Activated T-helper 1 cell treated with anti-CD3 and anti-CD28 coated beads, Interleukin-2, amount 50 U/mL, for 16 hours (primary cell): ENCODE measurements at places on chromosomes 7 and 10.

- no peak for DNase-seq
Observed at GRCh38 chr10:103929381-103929921, 11.5 kb upstream of the STN1 start.

DNA sequence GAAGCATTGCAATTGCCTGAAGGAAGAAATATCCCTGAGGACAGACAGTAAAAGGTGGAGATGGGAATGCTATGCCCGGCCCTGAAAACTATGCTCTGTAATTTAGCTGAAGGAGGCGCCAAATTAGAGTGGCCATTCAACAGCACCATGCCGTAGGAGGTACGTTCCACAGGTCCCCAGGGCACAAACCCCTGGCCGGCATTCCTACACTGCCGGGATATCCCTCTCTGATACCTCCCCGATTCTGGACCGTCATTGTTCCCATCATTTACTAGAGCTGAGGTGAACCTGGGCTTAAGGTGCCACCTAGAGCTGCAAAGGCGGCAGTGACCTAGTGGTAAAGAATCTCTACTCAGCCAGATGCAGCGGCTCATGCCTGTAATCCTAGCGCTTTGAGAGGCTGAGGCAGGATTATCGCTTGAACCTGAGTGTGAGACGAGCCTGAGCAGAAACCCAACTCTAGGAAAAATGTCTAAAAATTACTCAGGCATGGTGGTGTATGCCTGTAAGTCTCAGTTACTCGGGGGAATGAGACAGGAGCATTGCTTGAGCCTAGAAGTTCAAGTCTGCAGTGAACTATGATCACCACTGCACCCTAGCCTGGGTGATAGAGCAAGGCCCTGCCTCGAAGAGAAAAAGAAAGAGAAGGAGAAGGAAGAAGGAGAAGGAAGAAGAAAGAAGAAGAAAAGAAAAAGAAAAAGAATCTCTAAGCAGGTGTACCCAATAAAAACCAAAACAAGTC is 53.0 kb upstream of the TNKS2 start:
- no peak for DNase-seq

- DNase-seq = no peak
Observed at GRCh38 chr7:55108401-55108800, 89.6 kb downstream of the EGFR start.

- DNase-seq = no peak
Observed at GRCh38 chr7:122887198-122887597, 938 bp upstream of the CADPS2 start.

DNA sequence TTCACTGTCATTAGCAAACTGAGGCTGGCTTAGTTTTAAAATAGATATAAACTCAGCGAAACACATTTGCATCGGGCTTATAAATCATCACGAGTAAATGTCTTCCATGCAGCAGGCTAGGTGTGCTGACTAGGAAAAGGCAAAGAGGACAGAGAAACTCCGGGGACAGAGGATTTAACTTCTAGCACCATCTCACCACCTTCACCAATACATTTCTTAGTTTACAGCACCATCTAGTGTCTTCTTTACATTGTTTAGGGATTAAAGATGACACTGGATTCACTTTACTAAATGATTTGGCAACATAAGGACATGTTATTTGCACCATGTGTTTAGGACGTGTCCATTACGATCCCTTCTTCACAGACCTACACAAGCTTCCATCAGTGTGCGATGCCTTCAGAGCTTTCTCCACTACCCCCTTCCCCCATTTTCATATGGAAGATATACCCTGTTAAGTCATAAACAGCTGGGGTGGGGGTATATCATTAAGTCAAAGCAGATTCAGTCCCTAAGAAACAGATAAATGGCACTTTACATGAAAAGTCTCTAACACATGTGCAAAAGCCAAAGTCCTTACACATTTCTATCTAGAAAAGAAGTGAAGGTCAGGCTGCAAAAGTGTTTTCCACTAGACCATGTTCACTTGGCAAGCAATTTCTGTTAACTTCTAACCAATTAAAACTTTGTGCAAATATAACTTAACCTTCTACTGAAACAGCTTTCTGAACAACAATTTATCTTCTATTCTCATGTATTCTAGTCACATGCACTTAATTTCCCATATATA is 103.3 kb downstream of the GRB10 start:
- DNase-seq = no peak

GRCh38 chr7:30474485-30474884 is 4.1 kb downstream of the NOD1 start:
- DNase-seq = no peak

- DNase-seq = no peak
Observed at GRCh38 chr10:42836096-42836495, 53.5 kb downstream of the BMS1 start.

- no peak for DNase-seq
Observed at GRCh38 chr10:70753841-70754621, 31.1 kb downstream of the TBATA start.

DNA sequence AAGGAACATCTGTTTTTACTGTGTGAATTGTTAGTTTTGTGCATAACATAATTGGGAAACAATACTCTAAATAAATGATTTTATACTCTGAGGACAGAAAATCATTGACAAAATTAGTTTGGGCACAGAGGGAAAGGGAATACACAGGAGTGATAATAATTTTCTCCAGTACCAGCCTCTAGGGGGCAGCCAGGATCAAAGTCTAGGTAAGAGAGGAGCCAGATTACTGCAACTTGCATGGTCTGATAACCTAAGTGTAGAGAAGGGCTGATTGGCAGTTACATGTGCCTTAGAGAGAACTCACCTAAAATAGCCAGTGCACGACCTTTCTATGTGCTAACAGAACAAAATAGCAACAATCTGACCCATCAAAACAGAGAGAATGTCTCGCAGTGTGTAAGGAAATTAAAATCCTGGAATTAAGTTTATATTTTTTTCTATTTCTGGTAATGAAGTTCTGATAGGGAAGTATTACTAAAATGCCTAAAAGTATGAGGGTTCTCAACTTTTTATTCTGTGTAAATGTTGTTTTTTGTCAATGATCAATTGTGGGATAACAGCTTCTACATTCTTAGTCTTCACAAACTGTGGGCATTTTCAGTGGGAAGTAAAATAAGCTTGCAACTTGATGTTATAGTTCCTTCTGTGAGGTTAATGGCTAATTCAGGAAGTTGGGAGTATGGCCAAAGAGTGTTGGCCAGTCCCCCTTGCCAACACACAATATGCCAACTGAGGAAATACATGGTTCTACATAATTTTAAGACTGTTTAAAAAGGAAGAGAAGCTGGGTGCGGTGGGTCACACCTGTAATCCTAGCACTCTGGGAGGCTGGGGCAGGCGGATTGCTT is 66.4 kb downstream of the EXOC6 start:
- no peak for DNase-seq

DNA sequence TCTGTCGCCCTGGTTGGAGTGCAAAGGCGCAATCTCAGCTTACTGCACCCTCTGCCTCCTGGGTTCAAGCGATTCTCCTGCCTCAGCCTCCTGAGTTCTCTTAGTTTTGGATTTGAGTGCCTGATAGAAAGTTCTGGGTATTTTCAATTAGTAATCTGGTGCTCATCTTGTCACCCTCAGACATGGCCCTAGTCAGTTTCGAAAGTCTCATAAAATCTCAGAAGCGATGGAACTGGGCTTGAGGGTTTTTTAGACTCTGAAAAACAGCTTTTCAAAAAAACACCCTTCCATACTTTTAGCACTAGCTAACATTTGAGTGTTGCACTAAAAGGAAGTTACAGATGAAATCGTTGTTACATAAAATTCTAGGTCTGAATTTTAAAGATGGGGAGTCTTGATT is 9.4 kb upstream of the PIP4K2A start:
- DNase-seq = no peak

- no peak for DNase-seq
Observed at GRCh38 chr7:1937252-1937605, 267.2 kb downstream of the ELFN1 start.

DNA sequence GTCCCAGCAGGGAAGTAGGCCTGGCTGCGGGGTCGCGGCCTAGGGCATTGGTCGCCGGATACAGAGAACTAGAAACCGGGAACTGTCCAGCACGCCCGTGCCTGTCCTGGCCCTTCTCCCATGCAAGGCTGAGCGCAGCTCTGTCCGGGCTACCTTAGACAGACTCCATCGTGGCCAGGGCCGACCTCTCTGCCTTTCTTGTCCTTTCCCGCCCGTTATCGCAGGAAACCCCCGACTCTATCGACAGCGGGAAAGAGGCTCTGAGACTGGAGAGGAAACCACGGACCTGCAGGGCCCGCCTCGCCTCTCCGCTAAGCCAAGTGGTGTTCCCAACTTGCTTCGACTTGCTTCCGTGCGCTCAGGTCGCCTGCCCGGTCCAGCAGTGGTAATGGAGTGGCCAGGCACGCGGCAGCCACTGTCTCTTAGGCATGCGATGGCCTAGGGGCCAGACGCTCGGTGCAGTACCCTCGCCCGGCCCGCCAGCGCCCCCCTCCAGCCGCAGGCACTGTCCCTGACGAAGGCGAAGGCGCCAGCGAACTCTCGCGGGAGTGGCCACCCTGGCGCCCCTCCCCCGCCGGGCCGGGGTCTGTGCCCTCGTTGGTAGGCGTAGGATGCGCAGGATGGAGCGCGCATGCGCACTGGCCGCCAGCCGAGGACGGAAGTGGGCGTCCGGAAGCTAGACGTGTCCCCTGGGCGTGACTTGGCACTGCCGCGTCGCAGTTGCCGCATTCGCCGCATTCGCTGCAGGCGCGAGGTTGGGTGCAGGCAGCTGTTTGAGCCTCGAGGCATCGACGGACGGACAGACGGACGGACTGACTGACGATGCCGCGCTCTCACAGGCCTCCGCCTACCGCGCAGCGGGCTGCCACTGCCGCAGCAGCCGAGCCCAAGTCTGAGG is 54.4 kb downstream of the MCMBP start:
- no peak for DNase-seq

- no peak for DNase-seq
Observed at GRCh38 chr10:49116509-49117375, 1.4 kb upstream of the VSTM4 start.

- DNase-seq = no peak
Observed at GRCh38 chr10:7826971-7827370, 8.7 kb downstream of the TAF3 start.

DNA sequence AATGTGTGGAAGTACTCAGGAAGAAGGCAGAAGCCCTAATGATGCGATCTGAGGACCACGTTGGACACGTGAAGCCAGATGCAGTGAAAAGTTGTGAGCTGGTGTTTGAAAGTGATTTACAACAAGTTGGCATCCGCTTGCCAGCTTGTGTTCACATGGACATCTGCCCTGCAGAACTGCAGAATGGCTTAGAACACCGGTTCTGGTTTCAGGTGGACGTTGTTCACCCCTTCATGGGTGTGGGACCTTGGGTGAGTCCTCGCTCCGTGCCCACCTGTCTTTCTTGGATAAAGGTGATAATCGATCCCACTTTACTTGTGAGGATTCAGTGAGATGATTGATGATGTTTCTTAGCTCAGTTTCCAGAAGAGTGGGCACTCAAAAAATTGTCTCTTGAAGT is 53.8 kb downstream of the CAMK1D start:
- no peak for DNase-seq

GRCh38 chr10:95242581-95243317 is 48.1 kb downstream of the PDLIM1 start:
- DNase-seq = no peak

GRCh38 chr10:101572126-101572525 is 15.9 kb downstream of the POLL start:
- no peak for DNase-seq

DNA sequence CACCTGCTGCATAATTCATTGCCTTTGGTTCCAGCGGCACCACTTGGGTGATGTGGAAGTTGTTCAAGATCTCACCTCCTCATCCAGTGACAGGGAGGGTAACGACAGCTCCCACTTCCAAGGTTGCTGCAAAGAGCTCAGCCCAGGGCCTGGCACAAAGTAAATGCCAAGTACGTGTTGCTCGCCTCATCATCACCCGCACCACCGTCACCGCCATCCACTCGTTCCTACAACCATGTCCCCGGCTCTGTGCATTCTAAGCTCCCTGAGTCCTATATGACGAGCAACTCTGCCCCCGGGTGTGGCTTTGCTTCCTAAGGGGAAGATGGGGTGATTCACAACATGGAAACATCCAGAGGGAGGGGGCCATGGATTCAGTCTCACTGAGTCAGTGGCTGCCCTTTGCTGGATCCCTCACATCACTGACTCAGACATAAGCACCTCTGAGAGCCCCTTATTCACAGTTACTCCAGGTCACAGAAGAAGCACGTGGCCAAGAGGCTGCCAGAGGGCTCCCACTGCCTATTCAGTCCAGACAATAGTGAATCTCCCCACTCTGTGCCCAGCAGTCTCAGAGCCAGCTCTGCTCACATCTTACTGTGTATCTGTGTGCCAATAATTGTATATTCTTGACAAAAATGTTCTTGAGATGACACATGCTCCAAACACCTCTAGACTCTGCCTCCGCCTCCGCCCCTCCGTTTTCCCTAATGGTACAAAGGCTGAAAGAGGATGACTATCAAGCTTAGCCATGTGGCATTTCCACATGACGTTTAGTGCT is 159.1 kb downstream of the GFRA1 start:
- DNase-seq = no peak

DNA sequence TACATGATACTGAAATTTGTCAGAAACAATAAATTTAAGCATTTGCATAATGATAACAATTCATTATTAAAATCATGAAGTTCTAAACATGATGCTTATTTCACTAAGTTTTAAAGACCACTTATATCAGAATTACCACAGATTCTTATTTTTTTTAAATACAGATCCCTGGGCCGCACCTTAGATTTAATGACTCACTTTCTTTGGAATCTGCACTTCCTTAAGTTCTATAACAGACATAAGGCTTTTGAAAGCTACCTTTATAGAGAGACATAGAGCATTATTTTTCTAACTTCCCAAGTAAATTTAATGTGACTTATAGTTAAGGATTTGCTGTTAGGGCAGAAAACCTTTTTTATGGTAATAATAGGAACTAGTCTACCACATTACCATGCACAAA is 214.9 kb downstream of the IPMK start:
- DNase-seq = no peak
